ENCODE measurements at places on chromosomes 2 and 18.

- DNase-seq, result no peak
These were observed 79.5 kb downstream of the DGKD start for GRCh38 chr2:233433794-233434193.

DNA sequence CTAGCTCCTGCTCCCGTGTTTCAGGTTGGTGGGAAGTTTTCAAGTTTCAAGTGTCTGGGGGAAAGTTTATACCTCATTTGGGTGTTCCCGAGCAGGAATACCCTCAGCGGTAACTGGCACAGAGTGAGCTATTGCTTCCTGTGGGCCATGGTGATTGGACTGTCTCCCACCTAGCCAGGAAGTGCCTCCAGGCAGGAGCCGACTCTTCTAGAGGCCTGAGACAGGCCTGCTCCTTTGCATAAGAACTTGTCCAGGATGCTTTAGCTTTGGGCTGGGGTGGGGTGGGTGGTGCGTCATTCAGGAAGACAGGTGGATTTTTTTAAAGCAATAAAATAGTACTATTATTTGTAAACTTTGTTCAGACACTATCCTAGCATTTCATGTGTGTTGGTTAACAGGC is 23.5 kb upstream of the DNMT3A start:
- DNase-seq, result no peak

DNA sequence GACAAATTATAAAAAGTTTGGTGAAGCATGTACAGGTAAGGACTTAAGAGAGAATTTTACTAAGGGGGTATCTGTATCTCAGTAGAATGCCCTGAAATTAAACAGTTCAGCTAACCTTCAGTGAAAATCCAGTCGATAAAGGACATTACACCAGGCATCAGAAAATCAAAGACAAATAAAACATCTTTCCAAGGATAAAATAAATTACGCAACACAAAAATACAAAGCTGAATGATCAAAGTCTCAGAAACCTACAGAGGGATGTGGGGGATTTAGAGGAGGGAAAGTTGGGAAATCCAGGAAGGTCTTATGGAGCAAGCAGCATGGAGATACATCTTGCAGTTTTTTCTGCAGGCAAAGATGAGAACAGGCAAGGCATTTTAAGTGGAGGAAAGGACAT is 384.1 kb downstream of the TNS1 start:
- no peak for DNase-seq

DNA sequence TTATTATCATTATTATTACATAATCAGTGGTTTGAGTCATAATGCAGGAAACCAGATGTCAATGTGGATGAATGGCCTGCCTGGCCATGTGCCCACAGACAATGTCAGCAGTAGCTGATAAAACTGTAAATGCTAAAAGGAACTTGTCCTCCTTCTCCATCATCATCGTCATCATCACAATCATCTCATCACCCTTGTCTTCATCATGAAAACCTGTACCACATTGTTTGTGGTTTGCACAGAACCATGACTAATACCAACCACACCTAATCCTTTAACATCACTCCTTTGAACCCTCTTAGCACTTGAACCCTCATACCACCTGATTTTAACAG is 96.0 kb downstream of the HNMT start:
- no peak for DNase-seq

DNA sequence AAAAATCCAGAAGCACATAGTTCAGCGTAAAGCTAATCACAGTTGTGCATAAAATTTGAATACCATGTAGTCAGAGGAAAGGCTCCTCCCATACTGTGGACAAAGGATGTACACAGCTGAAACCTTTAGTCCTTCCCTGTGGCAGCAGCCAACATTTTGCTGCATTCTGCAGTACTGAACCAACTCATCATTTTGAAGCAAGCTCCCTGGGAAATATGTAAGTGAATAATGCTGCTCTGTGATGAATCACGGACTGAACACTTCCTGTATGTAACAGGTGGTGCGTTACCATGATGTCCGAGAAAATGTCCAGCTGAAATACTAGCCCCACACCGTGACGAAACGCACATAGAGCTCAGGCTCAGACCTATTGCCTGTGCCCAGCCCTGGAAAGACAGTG is 421.1 kb upstream of the RAB12 start:
- DNase-seq, result peak; percentile 76

- no peak for DNase-seq
These were observed 32.5 kb downstream of the NABP1 start for GRCh38 chr2:191710411-191710900.

- DNase-seq, result no peak
These were observed 20.5 kb upstream of the RPL37A start for GRCh38 chr2:216478151-216478550.

All from trophoblast cell (in vitro differentiated cells and primary cell).